ENCODE measurements at places on chromosomes 12 and 14.

GRCh38 chr12:24011927-24012507 lies 62.5 kb upstream of the SOX5 start:
- DNase-seq, result no peak

GRCh38 chr12:56634242-56634836 lies 4.2 kb upstream of the BAZ2A start:
- DNase-seq, result no peak

- DNase-seq, result peak; percentile 11
Measured at GRCh38 chr12:64583771-64584421, 26.4 kb upstream of the RASSF3 start.

DNA sequence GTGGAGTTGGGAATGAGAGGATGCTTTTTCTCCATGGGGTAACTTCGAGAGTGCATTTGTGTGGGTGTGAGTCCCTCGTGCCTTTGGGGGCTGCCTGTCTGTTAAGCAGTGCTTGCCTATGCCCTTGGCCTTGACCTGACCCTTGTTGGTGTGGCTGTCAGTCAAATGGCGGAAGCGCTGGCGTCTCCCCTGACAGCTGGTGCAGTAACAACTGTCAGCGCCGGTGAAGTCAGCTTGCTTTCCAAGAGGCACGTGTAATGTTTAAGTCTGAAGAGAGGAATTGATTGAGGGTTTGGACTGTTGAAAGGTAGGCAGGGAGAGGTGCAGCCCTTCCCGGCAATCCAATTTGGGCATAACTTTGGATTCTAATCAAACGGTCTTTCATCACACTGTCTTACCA lies 211.3 kb downstream of the AACS start:
- DNase-seq, result no peak

DNA sequence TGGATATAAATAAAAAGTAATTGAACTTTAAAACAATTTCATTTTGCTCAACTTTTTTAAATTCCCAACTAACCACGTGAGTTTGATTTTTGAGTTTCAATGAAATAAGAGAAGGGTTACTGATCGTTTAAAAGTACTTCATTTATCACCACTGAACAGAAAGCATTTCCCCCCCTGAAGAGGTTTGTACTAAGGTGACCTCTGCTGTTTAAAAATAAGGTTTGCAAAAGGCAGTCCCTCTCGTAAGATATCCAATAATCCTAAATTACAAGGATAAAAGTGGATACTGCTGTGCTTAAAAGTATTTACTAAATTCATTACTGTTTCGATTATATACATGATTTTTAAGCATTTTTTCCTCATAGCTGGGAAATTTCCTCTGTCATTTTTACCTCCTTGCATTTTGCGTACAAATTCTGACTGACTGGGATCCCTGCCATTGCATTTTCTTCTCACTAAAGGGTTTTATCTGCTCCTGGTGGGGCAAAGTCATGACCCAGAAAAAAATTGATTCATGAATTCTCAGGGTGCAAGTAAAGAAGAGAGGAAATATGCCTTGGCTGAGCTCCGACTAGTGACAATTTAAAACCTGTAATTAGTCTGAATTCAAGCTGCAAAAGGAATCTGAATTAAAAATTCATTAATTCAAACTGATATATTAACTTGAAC lies 463.8 kb downstream of the PRKD1 start:
- peak; percentile 5 for DNase-seq

DNA sequence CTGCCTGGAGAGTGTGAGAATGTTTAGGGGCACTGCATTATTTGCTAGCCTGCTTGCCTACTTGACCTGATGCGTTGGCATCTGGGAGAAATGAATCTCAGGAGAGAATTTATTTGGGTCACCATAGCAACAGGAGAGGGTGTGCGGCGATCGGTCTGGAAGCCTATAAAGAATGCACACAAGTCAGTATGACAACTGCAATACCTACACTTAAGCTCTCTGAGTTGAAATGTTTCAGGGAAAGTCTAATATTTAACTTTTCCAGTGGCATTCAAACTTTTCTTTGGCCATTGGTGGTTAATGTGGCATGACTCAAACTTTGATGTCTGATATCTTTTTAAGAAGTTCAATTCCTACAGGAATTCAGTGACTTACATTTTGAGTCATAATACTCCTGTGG lies 205.1 kb downstream of the NEDD1 start:
- no peak for DNase-seq

GRCh38 chr12:42902001-42902400 lies 312.5 kb upstream of the PRICKLE1 start:
- DNase-seq, result no peak

DNA sequence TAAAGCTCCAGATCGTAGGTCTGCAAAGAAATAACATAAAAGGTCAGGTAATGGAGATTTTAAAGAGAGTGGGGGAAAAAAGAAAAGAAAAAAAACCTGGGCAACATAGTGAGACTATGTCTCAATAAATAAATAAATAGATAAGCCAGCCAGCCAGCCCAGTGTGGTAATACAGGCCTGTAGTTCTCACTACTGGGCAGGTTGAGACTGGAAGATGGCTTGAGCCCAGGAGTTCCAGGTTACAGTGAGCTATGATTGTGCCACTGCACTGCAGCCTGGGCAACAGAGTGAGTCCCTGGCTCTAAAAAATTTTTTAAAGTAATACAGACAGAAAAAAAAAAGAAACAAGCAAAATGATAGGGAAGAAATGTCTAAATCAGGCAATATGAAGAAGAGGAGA lies 43.2 kb upstream of the BBS10 start:
- no peak for DNase-seq

DNA sequence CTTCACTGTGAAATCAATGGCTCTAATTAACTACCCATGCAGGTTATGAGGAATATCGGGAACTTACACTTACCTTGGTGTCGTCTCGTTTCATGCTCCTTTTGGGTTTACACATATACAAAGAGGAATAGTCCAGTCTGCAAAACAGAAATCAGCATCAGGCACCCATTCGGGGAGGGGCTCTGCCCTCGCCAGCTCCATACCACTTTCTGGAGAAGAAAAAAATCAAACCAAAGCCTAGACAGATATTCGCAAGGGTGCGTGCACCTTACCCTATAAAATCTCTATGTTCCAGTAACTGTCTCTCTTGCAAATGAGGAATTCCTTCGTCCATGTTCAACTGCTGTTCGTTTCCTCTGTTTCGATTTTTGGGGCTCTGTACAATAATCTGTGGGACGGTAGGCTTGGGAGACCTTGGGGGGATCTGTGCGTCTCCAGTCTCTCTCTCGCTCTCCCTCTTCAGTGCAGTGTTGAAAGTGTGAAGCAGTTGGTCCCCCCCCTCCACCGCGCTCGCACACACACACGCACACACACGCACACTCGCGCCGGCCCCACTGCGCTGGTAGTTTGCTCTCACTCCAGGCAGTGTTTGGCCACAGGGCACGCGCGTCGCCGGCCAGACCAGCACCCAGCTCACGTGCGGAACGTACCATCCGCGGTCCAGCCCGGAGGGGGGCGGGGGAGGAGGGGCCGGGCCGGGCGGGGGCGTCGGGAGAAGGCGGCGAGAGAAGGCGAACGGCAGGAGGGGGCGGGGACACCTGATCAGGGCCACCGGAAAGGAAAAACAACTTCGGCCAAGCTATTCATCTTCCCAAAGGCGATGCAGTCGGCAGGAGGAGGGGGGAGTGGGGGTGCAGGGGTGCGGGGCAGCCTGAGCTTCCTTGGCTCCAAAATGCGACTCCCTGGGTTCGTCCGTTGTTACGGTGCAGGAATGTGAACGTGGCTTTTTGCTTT lies at the start of gene BHLHE41:
BHLHE41 (minus strand) TSS at position 592 of the 954 bp plus-strand sequence; CDS start at position 334, 258 bp downstream.
- peak; percentile 62 for DNase-seq

GRCh38 chr12:53063708-53064612 lies 14.1 kb downstream of the TNS2 start:
- DNase-seq, result peak; percentile 66

DNA sequence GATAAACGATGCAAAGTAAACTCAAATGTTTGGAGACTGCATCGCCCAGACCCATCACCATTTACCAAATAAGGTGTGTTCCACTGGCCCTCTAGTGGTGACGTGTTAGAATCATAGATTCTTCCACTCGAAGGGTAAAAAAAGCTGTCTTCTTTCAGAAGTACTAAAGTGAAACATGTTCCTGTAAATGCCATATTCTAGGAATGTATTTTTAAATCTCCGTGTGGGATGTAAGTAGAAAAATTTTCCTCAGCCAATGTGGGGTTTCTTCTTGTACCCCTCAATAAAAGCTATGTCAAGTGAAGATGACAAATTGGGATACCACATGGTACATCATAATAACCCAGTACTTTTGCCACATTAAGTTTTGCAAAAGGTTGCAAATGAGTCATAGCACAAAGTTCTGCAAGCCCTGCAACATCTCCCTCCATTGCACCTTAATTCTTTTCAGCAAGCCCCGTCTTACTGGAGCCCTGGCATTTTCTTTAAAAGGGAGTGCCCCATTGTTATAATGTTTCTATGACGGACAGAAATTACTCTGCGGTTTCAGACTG lies 100.8 kb downstream of the CCER1 start:
- peak; percentile 54 for DNase-seq

- DNase-seq, result peak; percentile 42
Measured at GRCh38 chr14:59283361-59283760, 94.9 kb downstream of the DAAM1 start.

DNA sequence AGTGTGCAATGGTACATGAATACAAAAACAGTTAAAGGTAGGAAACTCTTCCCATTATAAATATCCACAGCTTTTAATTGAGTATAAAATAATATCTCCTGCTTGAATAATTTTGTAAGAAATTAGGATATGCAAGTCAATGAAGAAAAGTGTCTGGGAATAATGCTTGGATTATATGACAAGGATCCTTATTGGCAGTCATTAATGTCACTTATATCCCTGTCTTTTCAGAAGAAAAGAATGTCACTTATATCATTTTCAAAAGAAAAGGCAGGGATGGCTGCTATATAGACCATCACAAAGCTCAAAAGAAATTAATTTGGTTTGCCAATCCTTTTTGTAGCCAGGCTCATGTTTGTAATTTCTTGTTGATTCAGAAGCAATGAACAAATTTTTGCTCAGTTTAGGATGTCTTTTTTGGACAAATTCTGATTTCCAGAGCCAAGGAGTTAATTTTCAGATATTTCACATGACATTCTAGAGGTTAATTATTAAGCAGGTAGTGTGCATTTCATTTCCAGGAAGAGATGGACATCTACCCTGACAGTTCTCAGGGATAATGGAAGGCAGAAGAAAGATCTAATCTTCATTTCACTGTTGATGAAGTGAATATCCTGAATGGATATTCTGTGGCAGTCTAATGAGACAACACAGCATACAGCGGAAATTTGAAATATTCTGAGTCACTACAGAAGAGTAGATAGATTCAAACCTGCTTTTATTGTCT lies 299.8 kb downstream of the RPS29 start:
- no peak for DNase-seq

GRCh38 chr14:71331403-71331802 lies 424.1 kb downstream of the PCNX1 start:
- DNase-seq, result peak; percentile 7

- DNase-seq, result peak; percentile 48
Measured at GRCh38 chr14:23562822-23563472, 4.6 kb downstream of the AP1G2 start.

- DNase-seq, result no peak
Measured at GRCh38 chr14:22893706-22894105, 10.7 kb downstream of the REM2 start.

DNA sequence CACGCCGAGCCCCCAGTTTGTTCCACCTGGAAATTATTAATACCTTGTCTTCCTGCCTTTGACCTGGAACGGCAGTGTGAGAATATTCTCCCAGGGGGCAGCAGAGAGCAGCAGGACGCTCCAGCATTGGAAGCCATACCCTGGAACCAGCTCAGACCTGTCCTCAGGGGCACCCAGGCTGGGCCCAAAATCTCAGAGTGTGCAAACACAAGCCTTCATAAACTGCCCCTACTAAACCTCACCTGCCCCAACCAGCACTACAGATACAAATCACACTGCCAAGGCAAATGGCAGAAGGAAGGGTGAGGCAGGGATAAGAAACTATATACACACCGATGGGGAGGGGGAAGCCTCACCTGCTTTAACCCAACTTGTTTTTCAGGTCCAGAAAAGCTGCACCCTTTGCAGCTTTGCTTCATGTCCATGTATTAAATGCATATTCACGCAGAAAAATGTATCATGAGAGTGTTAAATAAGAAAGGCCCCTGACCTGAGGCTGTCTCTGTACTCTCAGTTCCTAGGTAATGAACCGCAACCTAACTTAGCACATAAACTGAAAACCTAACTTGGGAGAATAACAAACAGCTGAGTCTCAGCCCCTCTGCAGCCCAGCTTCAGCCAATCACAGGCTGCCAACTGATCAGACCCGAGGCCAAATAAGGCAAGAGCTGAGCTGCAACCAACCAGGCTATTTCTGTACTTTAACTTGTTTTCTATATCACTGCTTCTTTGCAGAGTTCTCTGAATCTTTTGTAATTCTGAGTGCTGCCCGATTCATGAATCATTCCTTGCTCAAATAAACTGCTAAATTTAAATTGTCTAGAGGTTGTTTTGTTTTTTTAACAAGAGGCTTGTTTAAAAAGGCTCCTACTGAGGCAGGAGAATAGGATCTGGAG lies 130.1 kb downstream of the SPTSSA start:
- DNase-seq, result peak; percentile 43

DNA sequence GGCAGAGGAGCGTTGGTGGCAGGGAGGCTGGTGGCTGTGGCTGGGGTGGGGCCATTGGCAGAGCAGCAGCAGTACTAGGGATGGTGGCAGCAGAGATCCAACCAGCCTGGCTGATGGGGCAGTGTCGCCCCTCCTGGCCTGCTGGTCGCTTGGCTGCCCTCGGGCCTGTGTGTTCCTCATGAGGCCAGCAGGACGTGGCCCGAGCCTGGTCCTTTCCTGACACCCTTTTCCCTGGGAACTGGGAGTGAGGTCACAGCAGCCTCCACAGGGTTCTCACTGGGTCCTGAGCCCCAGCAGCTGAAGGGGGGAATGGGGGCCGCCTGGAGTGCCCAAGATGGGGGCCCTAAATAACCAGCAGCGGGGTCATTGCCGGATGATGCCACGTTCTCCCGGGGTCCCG lies 46.1 kb downstream of the KIF26A start:
- DNase-seq, result no peak

DNA sequence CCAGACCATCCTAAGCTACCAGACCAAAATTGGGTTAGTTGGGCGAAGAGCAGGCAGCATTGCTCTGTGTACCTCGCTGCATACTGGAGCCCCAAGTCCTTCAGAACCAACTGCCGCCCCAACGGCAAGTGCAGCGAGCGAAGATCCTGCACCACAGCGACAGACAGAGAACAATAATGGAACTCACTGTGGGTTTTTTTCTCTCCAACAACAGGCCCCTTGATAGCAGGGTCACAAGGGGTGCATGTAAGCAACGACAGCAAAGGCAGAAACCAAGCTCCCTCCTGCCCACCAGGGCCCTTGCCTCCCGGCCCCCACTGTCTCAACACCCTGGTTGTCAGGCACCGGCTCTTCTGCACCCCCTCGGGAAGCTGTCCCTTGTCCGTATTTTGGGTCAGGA lies 39.0 kb downstream of the RNF34 start:
- DNase-seq, result no peak

GRCh38 chr12:86376052-86376451 lies 119.9 kb upstream of the MGAT4C start:
- DNase-seq, result no peak

DNA sequence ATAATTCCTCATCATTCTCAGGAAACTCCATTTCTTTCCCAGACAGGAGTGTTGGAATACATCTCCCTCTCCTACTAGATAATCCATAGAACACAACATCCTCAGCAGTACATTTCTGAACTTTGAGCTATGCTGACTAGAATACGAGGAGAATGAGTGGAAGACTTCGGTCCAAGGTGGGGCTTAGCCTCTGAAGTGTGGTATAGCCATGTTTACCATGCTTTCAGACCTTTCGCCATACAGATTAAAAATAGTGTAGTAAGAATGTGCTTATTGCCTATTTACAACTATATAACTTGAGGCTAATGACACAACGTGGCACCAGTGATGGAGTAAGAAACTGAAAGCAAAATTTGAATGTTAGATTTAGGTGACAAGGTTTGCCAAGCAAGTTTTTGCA lies 184.5 kb upstream of the KRR1 start:
- no peak for DNase-seq

Data from fibroblast of upper back skin (primary cell).